Skeletal muscle cell (primary cell): ENCODE measurements at places on chromosomes 5 and 9.
A peak's percentile ranks its signal among the peaks of the same experiment; 100 is the strongest.

DNA sequence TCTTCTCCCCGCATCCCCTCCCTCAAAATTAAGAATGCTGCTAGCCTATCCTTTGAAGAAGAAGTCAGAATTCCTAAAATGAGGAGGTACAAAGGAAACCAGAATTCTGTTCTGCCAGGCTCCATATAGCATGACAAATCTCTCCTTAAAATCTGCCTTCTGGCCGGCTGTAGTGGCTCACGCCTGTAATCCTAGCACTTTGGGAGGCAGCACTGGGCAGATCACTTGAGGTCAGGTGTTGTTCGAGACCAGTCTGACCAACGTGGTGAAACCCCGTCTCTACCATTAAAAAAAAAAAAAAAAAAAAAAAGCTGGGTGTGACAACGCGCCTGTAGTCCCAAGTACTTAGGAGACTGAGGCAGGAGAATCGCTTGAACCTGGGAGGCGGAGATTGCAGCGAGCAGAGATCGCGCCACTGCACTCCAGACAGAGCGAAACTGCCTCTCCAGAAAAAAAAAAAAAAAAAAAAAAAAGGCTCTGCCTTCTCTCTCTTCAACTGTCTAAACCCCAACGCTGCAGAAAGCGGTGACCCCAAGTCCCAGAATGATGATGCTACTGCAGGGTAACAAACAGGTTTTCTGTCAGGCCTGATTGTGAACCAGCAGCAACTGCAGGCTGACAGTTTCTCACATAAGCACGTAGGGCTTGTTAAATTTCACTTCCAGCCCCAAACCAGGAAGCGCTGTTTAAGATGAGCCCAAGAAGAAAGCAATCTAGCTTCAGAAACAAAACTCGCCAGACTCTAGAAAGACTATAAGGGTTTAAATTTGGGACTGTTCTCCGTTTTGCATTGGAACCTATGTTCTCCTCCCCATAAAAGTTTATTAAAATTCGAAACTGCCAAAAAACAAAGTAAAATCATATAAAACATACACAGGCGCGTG lies 963 bp upstream of the CAST start:
- DNase-seq: no peak

GRCh38 chr9:26339796-26340195 lies 552.8 kb downstream of the CAAP1 start:
- no peak for DNase-seq

DNA sequence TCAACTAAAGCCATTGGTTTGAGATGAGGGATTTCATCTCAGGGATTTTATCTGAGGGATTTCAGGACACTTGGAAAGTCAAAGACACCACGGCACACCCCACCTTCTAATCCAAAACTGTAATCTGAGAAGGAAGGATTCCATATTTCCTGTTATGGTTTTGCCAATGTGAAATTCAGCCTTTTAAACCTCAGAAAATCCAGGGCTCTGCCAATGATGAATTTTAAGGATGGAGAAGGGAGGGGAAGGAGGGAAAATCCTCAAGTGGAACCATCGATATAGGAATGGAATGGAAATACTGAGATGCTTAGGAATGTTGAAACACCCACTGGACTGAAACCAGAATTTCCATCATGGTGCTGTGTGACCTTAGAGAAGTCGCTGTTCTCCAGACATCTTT lies 5.3 kb downstream of the C1QTNF3 start:
- no peak for DNase-seq

DNA sequence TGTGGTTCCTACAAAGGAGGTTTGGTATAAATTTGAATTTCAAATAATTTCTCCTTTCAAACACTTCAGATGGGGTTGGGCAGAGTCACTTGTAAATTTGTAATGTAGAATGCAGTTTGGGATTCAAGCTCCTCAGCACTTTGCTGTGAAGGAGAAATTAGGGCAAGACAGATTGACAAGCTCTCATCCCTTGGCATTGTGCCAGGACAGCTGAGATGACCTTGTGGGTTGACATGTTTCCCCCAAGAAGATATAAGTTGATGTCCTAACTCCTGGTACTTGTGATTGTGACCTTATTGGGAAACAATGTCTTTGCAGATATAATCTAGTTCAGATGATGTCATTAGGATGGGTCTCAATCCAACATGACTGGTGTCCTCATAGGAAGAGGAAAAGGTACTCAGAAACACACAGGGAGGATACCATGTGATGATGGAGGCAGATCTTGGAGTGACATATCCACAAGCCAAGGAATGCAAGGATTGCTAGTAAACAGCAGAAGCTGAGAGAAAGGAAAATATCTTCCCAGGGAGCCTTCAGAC lies 408.3 kb downstream of the MED10 start:
- no peak for DNase-seq

- no peak for DNase-seq
Measured at GRCh38 chr5:174166231-174167079, 120.9 kb downstream of the NSG2 start.

GRCh38 chr9:35726931-35727330 lies 5.1 kb downstream of the TLN1 start:
- DNase-seq: no peak

GRCh38 chr9:26308328-26308727 lies 584.3 kb downstream of the CAAP1 start:
- DNase-seq: no peak

- no peak for DNase-seq
Measured at GRCh38 chr9:126366366-126367011, 39.9 kb downstream of the MVB12B start.

DNA sequence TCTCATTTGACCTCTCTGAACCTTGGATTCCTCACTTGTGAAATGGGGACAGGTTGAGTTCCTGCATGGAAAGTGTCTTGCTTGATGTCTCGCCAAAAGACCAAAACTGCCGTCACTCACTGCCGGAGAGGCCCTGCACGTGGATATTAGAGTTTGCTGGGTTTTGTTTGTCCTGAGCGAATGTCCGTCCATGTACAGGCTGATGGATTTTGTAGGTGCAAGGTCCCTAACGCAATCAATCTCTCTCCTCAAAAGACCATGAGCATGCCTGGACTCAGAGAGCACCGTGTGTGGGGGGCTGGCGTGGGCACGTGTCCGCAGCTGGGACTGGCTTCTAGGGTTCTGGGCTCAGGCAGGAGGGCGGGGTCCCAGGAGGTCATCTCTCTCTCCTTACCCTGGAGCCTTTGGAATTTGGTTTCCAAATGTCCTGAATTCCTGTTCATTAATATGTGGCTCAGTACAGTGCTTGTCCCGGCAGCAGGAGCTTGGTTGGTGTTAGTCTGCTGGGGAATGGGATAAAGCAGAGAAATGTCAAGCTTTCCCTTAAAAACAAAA lies 146.0 kb upstream of the IER5L start:
- no peak for DNase-seq

- DNase-seq: no peak
Measured at GRCh38 chr5:151001436-151001835, 19.0 kb upstream of the GPX3 start.

GRCh38 chr5:68182094-68182493 lies 33.5 kb upstream of the PIK3R1 start:
- DNase-seq: no peak

GRCh38 chr5:180785794-180786221 lies 16.8 kb downstream of the MGAT1 start:
- DNase-seq: peak; percentile 79

DNA sequence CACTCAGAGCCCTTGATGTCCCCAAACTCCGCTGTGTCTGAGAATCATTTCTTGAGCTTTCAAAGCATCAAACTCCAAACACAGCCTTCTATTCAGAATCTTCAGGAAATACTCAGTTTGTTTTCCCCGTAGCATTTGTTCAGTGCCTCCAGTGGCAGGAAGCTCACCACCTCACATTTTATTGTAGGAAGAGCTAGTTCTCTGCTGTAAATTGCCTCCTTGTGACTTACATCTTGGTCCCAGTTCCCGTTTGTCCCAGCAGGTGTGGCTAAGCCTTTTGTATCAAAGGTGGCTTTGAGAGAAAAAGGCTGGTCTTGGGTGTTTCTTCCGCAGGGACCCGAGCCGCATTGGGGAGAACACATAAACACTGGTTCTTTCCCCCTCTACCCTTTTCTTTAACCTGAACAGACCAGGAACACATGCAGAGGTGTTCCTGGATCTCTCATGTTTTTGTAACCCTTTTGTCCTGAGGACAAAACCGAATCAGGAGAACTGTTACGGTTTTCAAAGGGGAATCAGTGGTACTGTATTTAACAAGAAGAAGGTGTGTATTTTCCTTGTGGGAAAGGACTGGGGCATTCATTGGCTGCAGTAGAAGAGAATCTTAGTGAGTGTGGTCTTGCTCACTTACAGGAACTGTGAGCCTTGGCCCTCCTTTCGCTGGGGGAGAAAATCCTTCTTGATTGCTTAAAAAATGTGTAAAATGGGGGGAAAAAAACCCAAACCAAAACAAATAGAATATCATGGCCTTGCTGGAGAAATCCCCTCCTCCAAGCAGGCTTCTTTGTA lies 1.9 kb downstream of the OSMR start:
- no peak for DNase-seq

DNA sequence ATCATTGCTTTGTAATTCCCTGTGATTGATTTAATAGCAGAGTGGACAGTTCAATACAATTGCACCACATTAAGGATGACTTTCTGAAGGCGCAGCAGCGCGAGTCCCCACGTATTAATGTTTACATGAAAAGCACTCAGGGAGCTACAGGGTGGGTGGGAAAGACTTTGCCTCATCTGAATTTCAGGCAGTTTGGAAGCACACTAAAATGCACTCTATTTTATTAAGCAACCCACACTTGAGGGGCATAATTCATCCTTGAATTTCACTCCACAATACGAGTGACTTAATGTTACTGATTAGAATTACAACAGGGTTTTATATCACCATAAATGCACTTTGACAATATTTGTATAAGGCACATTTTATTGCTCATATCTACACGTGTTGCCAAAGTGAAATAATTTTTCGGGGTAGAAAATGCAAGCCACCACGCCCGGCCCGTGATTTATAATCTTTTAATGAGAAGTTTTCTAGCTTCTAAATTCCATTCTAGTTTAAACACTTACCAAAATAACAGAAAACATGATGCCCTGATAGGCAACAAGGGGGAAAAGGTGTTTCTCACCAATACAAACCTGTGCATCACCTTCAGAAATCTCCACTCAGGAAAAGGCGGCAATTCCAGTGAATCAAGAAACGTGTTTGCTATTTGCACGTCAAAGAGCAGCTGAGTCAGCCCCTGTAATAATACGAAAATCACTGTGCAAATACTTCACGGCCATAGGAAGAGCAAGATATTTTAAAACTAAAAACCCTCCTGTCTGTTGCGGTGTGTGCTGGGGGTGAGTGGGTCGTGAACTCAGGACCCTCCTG lies 40.5 kb downstream of the IRX4 start:
- DNase-seq: no peak
